ENCODE measurements at places on chromosomes 7 and 10. TPM values are rescaled to one million over a fixed set of nuclear protein-coding genes. Genes with fewer than 3 reads are reported as not detected.

Gene OAT
- 137 TPM for total RNA-seq

Gene CHAT
- total RNA-seq, result 2.9 TPM

Gene STYXL1
- total RNA-seq, result 31.9 TPM

Gene DMBT1
- 0.10 TPM for total RNA-seq

Gene TAC1
- total RNA-seq, result 105 TPM

Gene AQP1
- total RNA-seq, result 81.2 TPM

Gene TRUB1
- total RNA-seq, result 28.2 TPM

Gene IDE
- total RNA-seq, result 30.1 TPM

Gene OR6B1
- not detected for total RNA-seq

Gene OR2A12
- total RNA-seq, result not detected
